Stimulated activated CD8-positive, alpha-beta memory T cell treated with anti-CD3 and anti-CD28 coated beads, Interleukin-15, amount 100 ng/mL, for 1 hour (primary cell): ENCODE measurements at places on chromosomes 11 and 22.

GRCh38 chr11:35964841-35965240 is 21.0 kb downstream of the LDLRAD3 start:
- DNase-seq: no peak

GRCh38 chr11:134562196-134562595 is 150.2 kb upstream of the B3GAT1 start:
- DNase-seq: no peak

- no peak for DNase-seq
These were observed 12.3 kb downstream of the MS4A6A start for GRCh38 chr11:60170566-60170965.

DNA sequence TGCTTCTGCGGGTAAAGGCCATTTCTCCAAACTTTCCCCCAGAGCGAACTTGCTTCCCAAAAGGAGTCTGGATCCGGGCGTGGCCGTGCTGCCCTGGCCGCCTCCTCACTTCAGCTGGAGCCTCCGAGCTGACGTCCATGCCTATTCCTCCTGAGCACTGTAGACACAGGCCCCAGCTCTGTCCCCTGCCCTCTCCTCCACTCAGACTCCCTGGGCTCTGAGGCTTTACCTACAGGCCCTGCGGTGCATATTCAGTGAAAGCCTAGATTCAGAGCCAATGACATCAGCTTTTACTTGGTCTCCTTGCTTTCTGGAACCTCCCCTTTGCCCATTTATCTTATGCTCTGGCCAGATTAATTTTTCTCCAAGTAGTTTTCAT is 9.7 kb downstream of the LRP5 start:
- DNase-seq: no peak

- DNase-seq: no peak
These were observed 40.5 kb downstream of the OPCML start for GRCh38 chr11:133491680-133492383.

DNA sequence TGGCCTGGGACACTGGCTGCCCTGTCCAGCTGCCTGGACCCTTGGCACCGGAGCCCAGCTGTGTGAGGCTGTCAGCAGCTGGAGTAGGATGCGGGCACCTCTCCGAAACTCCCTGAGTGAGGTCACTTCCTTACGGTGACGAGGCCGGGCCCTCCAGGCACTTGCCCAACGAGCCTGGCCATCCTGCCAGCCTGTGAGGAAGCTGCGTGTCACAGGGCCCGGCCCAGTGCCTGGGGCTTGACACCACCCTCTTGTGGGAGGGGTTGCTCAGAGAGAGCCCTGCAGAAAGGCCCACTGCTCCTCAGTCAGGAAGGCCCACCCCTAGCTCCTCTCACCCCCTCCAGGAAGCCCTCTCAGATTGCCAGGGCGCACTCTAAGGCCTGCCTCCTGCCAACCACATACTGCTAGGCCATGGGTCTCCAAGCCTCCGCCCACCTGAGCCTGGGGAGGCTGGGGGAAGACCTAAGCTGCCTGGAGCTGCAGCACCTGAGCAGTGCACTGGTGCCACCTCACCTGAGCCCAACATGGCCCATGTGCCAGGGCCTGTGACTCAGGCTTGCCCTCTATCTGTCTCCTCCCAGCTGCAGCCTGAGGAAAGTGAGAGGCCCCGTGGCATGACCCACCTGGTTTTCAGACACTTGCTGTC is 4.3 kb upstream of the PHLDA2 start:
- DNase-seq: no peak

DNA sequence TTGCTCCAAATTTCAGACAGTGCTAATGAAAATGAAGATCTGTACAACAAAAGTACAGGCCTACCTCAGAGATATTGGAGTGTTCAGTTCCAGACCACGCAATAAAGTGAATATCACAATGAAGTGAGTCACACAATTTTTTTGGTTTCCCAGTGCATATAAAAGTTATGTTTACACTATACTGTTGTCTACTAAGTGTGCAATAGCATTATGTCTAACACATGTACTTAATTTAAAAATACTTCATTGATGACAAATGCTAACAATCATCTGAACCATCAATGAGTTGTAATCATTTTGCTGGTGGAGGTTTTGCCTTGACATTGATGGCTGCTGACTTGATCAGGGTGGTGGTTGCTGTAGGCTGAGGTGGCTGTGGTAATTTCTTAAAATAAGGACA is 60.6 kb upstream of the E2F8 start:
- no peak for DNase-seq

DNA sequence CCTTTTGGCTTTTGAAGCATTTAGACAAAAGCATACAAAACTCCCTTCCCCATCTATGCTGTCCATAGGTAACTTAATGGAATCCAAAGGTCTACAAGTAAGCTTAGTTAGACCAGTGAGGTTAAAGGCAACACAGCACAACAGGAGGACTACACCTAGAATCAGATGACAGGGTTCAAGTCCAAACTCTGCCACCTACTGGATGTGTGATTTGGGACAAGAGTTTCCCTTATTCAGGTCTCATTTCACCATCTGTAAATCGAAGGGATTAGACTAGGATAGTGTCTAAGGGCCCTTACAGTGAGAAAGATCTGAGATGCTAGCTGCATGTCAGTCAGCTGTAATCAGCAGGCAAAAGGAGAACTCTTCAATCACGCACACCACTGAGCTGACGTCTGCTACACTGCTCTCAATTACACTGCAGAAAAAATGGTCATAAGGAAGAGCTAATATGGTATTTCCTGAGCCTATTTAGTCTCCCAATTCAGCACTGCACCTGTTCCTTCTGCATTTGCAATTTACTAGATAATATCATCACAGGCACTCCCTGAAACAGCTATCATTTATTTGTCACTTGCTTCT is 82.2 kb downstream of the SERGEF start:
- no peak for DNase-seq

- no peak for DNase-seq
These were observed 50.7 kb downstream of the TP53I11 start for GRCh38 chr11:44899959-44900358.

DNA sequence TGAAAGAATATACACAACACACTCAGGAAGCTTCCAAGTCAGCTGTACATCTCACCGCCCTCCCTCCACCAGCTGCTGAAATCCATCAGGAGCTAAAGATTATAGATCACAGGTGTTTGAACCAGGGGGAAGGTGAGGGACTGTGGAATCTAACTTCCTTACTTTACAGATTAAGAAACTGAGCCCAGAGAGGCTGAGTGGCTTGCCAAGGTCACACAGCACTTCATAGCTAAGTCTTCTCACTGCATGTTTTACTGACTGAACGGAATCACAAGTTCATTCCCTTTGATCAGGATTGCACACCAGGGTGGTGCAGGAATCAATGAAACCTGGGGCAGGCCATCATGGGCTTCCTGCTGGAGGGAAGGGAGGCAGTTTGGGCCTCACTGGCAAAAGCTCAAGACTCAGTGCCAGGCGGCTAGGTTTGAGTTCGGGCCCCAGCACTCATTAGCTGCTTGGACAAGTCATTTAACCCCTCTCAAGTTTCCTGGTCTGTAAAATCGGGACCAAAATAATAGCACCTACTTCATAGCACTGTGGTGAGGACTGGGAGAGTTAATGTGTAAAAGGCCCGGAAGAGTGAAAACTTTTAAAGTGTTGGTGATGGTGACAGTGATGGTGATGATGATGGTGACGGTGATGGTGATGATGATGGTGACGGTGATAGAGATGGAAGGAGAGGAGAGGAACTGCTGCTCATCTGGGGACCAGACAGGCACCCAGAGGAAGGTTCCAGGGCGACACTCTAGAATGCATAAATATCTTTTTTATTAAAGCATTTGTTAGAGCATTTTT is 8.2 kb downstream of the CD5 start:
- DNase-seq: no peak

GRCh38 chr22:26835929-26836528 is 178.6 kb downstream of the MIAT start:
- peak; percentile 14 for DNase-seq

DNA sequence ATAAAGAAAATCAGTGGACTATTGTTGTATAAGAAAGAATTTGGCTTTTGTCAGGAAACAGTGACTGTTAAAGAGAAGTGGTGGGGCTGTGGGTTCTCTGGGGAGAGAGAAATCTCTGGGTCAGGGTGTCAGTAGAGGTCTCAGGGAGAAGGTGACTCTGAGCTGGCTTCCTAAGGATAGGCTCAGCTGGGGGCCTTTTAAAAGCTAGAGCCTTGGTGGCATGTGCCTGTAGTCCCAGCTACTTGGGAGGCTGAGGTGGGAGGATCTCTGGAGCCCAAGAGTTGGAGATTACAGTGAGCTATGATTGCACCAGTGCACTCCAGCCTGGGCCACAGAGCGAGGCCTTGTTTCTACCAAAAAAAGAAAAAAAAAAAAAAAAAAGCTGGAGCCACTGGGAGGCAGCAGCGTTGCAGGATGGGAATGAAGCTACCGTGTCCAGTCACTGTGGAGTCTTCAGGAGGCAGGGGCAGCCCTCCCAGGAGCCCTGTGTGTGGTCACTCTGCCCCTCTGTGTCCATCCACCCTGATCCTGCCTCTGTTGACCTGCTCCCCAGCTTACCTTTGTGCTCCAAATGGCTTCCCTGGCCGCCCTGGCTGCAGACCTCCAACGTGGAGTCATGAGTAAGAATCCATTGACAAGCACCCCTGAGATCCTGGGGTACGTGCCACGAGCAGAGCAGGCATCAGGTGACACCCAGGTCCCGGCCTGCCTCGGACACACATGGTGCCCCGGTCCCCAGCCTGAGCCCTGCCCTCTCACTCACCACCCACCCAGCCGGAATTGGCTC is 5.4 kb upstream of the MIF start:
- DNase-seq: no peak

DNA sequence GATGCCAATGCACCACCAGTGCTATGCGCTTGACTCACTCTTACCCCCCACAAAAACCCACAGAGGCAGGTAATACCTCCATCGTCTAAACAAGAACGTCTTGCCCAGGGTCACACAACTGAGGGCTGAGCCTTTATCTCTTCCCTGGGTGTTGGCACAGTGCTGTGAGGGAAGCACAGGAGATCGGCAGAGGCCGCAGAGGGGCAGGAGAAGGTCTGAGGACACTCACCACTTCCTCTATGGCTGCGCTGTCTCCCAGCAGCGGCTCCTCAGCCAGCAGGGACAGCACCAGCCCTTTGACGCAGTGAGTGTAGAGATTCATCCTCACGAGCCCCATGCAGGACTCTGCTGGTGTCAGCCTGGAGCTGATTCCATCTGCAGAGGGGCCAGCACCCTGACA is 19.9 kb downstream of the HPS4 start:
- DNase-seq: no peak

DNA sequence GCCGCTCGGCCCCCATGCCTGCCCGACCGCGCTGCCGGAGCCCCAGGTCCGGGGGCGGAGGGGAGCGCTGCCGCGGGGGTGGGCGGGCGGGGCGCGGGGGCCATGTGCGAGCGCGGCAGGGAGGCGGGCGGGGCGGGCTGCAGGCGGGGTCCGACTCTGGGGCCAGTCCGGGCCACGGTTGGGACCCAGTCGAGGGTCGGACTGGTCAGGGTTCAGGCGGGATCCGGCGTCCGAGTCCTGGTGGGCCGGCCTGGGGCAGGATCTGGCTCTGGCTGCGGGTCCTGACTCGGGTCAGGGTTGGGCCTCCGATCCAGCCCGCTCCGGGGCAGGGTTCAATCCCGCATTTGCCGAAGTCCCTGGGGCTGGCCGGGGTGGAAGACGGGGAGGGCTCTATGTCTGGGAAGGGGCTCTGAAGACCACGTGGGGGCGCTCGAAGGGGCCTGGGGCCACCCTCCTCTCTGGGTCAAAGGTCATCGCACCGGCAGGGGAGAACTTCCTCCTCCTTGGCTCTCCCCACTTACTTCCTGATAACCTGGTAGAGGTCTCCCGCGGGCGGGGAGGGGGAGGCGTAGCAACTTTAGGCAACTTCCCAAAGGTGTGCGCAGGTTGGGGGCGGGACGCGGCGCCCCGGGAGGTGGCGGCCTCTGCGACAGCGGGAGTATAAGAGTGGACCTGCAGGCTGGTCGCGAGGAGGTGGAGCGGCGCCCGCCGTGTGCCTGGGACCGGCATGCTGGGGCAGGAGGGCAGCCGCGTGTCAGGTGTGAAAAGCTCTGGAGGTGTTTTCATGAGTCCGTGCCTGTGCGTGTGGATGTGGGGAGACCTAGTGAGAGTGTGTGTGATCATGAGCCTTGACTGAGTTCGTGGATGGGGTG is 603 bp downstream of the ESRRA start:
- no peak for DNase-seq

- no peak for DNase-seq
These were observed 5.1 kb upstream of the INTS4 start for GRCh38 chr11:77999446-78000030.

DNA sequence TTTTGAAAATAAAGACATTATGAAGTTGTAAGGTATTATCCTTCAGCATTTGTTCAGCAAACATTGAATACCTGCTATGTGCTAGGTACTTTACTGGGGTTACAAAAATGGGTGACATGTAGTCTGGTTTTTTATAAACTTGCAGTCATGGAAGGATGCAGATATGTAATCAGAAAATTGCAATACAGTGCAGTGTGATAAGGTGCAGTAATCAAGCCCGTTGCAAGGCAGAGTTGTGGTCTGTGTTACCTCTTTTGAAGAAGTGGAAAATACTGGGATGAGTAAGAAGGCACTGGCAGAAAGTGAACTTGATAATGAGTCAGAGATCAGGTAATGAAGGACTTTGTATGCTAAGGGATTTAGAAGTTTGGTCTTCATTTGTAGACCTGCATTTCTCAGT is 8.1 kb downstream of the FBXO7 start:
- DNase-seq: no peak

DNA sequence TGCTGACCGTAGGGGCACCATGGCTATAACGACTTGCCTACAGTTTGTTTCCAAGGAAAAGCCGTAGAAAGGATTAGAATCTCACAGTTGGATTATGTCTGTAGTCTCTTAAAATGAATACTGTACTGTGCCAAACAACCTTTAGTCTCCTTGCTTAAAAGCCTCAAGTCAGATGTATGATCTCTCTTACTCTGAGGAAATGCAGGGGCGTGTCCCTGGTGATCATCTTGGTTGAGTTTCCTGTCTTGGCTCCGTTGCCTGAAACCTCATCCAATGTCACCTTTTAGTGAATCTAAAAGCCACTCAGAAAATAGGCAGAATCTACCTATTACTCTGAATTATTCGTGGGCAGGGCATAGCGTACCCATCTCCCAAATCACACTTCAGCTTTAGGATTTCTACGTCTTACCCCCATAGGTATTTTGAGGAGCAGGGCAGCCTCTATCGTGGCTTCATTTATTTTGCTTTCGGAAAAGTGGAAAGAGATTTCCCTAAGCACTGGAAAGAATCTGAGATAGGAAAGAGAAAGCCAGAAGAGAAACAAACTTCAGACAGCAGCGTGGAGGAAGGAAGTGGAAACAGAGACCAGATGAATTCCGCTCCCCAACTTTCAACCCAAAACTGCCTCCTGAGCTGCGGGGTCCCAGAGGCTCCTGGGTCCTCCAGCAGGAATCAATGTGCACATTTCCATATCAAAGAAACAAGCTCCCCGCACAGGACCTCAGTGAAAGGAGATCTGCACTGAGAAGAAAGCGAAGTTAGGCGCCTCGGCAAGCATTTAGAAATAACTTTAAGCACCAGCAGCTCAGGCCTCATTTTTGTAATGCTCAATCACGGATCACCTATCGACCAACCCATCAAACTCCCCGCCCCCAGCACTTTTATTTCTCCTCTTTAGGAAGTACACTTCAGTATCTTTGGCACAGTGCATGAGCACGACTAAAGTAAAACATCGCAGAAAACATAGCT is 245.8 kb downstream of the ETS1 start:
- peak; percentile 31 for DNase-seq
